Activated T-helper 2 cell treated with anti-CD3 and anti-CD28 coated beads, Interferon-gamma antibody, Interleukin-2, Interleukin-4, amounts not matched to agents 10 μg/mL and 5 μg/mL and 100 μg/mL, durations not matched to agents 14 hours and 24 hours and 36 hours (primary cell): ENCODE measurements at places on chromosomes 6 and 20. TPM values are rescaled to one million over a fixed set of nuclear protein-coding genes. Genes with fewer than 3 reads are reported as not detected.

FOXO3 gene
- total RNA-seq, result 4.7 and 5.8 TPM in 2 replicates

C6orf52 gene
- 1.7 and 2.4 TPM in 2 replicates for total RNA-seq

GATA5 gene
- not detected in 2 replicates for total RNA-seq

TINAG gene
- total RNA-seq, result not detected in 2 replicates

BMP5 gene
- not detected in 2 replicates for total RNA-seq

RGS17 gene
- total RNA-seq, result not detected in 2 replicates

SCRT2 gene
- total RNA-seq, result not detected in 2 replicates

TRIM31 gene
- not detected in 2 replicates for total RNA-seq

ANKRD60 gene
- total RNA-seq, result not detected in 2 replicates
